ENCODE measurements at places on chromosomes 16 and 17.

DNA sequence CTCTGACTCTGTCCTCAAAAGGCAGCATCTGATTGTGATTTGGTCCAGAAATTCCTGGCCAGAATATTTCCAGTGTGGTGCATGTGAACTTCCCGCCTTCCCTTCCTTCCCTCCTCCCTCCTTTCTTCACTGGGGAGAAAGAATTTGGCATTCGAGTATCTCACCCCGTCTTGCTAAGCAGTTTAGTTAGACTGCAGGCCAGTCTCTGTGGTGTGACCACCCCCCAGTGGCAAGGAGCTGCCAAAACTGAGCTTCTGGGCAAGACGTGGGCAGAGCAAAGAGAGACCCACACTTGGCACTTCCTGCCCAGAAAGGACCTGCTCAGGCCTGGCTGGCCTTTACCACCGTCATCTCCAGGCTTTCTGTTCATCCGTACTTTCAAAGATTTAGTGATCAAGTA is 36.4 kb downstream of the SNX20 start:
- peak; percentile 40 for DNase-seq

GRCh38 chr17:43212641-43213490 is 1.2 kb downstream of the TMEM106A start:
- DNase-seq, result no peak

DNA sequence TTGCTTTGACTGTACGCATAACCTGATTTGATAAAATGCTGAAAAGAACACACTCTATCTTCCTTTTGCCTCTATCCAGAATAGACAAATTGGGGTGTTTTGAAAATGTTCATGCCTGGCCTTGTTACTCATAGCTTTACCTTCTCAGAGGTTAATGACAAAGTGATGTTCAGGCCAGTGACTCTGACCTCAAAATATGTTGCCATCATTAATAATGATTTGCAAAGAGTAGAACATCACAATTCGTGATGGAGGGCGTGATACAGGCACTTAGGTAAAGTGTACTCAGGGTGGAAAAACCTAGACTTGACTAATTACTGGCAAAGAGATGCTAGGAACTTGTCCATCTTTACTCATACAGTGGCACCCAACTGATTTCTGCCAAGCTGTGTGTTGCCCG is 656.6 kb upstream of the SOX9 start:
- DNase-seq, result no peak

DNA sequence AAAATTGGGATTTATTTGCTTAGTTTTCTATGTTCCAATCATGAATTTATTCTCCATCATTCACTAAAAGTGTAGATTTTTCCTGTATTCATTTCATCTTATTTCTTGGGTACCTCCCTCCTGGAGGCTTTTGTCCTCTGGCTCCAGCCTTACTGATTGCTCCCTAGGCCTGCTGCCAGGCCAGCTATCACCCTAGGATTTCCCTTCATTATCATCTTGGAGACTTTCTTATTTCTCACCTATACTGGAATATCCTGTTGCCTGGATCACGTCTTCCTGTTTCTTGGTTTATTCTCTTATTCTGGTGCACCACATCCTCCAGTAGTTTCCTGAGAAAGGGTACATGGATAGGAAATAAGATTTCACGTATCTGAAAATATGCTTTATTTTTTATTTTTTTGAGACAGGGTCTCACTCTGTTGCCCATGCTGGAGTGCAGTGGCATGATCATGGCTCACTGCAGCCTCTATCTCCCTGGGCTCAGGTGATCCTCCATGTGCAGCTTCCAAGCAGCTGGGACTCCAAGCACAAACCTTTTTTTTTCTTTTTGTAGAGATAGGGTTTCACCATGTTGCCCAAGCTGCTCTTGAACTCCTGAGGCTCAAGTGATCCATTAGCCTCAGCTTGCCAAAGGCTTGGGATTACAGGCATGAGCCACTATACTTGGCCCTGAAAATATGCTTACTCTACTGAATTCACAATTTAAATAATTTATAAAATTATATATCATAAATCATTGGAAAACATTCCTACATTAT is 13.3 kb upstream of the KPNB1 start:
- DNase-seq, result no peak

DNA sequence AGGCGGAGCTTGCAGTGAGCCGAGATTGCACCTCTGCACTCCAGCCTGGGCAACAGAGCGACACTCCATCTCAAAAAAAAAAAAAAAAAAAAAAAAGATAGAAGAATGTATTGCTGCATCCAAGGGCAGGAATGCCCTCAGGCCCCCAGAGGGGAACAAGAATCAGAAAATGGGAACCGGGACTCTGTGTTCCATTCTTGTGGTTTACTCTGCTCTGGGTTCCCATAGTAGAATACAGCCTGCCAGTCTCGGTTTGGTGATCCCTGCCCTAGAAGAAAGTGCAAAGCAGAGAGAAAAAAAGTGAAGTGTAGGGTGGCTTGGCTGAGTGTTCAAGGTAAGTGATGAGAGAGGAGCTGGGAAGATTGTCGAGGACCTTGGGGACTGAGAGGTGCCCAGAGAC is 27.4 kb upstream of the KDM6B start:
- no peak for DNase-seq

GRCh38 chr17:42898147-42898811 is 2.3 kb upstream of the G6PC1 start:
- no peak for DNase-seq

- DNase-seq, result no peak
Measured at GRCh38 chr16:77556201-77556873, 121.5 kb upstream of the ADAMTS18 start.

GRCh38 chr17:77485089-77485833 is 344.5 kb downstream of the SEC14L1 start:
- no peak for DNase-seq

GRCh38 chr17:78806451-78806850 is 24.4 kb upstream of the CYTH1 start:
- no peak for DNase-seq

- DNase-seq, result peak; percentile 24
Measured at GRCh38 chr17:1188812-1189504, 9.2 kb upstream of the ABR start.

DNA sequence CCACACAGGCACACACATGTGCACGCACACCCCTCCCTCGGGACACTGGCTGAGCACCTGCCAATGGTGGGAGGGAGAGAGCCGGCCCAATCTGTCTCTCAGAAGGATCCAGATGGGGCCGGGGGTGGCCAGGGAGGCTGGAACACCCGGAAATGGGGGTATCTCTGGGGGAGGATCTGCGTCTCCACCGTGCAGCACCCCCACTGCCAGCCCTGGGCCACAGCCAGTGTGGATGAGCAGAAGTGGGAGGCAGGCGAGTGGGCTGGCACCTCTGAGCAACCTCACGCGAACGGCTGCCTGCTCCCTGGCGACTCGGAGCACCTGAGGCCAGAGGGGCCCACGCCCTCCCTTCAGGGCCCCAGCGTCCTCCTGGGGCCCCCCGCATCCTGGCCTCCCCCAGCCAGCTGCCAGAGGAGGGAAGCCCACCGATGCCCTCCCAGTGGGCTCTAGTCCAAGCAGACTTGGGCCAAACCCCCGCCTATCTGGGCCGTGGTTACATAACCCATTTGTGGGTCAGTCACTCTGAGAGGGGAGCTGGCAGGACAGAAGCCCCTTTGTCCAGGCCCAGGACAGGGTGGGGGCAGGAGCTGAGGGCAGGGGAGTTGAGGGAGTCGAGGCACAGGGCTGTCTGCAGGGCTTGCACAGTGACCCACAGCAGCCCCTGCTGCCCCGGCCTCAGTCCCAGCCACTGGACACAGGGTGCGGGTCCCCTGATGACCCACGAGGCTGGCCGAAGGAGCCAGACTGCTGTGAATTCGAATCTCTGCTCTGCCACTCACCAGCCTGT is 5.6 kb downstream of the CASKIN1 start:
- peak; percentile 21 for DNase-seq

DNA sequence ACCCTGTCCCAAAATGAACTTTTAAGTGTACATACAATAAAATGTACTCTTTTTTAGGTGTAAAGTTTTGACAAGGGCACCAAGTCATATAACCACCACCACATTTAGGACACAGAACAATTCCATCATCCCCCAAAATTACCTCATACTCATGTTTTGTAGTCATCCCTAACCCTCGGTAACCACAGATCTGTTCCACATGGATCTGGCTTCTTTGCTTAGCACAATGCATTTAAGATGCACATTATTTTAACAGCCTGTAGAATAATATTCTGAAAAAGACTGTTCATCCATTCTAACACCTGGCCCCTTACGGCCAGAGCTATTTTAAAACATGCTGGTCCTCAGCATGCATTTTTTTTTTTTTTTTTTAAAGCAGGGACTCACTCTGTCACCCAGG is 25.2 kb upstream of the CFAP20 start:
- no peak for DNase-seq

DNA sequence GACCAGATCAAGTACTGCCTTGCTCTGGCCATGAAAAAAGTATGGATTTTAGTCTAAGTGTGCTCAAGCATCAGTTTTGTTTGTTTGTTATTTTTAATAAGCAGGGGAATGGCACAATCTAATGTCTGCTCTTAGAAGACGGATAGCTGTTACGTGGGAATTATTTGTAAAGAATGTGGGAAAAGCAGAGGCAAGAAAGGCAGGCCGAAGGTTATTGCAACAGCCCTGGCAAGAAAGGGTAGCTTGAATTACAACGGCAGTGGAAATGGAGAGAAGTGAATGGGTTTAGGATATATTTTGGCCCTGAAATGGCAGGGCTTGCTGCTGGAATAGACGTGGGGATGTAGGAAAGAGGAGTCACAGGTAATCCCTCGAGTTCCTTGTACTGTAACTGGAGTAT is 987 bp upstream of the HASPIN start:
- DNase-seq, result no peak

GRCh38 chr16:27482397-27483087 is 67.2 kb downstream of the GTF3C1 start:
- DNase-seq, result no peak

DNA sequence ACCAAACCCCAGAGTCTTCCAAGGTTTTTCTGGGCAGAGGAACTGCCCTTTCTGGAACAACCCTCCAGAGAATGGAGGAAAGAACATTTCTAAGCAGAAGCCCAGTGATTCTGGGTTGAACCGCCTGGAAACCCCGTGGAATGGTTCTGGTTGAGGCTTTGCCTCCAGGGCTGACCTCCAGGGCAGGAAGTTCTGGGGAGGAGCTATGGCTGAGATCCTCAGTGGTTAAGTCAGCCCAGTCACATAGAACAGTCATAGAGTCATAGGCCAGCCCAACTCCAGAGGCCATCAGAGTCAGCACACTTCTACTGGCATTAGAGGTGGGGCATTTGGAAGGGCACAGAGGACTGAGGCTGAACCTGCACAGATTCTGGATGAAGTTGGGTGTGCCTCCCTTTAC is 65.9 kb downstream of the SPACA3 start:
- no peak for DNase-seq

DNA sequence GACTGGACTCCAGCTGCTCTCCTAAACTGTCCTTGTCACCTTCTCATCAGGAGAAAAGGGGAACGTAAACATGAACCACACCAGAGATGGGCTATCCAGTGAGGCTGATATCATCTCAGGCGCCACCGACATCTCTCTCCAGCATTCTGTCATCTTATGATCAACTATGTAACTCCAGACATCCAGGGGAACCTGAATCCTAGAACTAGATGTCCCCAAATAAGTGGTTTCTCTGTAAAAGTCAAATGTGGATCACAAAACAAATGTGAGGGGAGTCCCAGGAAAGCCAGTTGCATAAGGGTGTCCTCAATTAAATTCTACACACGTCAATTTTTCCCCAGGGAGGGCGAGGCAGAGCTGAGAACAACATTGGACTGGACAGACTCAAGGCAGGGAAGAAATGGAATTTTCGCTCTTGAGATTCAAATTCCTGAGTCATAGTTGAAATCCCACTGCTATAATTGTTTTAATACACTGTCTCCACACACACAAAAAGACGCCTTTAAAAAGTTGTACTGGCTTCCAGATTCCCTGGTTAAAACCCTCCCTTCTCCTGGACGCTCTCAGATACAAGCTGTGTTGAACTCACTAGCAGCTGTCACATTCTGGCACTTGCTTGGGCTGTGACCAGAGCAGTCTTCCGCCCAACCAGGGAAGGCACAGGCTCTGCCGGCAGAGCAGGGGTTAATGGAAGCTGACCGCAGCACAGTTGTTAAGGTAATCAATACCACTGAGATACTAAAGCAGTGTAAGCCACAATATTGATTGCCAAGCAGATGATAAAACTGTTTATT is 62.6 kb downstream of the ZFHX3 start:
- no peak for DNase-seq

DNA sequence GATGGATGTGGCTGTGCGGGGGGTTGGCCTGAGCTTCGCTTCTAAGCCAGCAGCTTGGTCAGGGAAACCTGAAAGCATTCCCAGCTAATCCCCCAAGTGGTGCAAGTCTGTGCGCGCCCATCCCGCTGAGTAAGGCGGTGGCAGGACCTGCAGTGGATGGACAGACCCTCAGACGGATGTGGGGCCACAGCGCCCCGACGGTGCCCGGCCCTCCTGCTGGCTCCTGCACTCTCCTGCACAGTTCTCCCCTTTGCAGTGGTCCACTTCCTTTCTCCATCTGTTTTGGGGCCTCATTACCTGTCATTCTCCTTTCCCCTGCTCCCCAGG is 2.3 kb downstream of the ATP2A1 start:
- DNase-seq, result no peak
